ENCODE measurements at places on chromosomes 2 and 18.

DNA sequence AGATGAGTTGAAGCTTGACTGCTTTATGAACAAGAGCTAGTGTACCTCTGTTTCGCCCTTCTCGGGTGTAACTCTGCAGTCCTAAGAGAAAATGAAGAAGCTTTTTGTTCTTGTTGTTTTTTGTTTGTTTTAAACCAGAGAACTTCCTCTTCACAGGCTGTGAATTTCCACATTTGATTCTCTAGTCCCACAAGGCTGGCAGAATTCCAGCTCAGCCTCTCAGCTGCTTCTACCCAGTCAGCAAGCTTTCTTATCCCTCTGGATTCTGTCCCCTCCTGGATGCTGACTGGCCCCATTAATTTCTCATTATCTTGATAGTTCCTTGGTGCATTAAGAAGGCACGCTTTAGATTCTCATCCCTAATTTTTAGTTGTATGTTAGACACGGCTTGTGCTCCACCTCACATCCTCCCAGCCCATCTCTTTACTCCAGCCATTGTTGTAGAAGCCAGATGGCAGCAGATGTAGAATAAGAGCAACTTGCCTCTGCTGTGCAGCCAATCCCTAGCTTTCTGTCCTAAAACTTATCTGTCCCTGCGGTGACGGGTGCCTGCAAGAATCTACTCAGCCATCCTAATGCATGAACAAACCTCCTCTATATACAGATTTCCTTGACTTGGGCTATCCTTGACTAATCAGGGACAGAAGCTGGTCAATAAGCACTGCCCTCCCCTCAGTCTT, 12.3 kb upstream of the RESP18 start:
- no peak for DNase-seq

GRCh38 chr18:12895014-12895413, 11.0 kb upstream of the PTPN2 start:
- DNase-seq: no peak

DNA sequence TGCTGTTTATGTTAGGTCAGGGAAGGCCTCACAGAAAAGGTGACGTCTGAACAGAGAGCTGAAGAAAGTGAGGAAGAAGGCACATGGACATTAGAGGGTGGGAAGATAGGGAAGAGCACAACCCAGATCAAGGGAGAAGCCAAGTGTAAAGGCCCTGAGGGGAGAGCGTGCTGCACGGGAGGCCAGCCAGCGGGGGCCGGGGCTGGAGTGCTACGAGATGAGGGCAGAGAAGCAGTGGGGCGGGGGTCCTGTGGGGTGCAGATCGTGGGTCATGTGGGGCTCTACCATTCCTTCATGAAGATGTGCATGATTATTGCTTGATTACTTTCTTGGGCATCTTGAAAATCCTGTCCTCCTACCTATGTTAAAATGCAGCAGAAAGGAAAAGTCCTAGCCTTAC, 50.8 kb downstream of the PROC start:
- DNase-seq: no peak

DNA sequence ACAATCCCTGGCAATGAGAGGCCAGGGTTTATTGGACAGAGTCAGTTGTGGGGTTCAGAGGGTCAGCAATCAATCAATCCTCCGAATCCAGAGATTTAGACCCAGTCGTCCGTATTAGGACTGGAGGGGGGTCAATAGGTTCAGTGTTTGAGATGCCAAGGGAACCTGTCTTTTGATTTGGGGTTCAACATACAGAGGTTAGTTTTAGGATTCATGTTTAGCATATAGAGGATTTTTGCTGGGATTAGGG, 292 bp downstream of the GMPPA start:
- no peak for DNase-seq

GRCh38 chr18:47174545-47175116, 1.5 kb downstream of the IER3IP1 start:
- DNase-seq: no peak

DNA sequence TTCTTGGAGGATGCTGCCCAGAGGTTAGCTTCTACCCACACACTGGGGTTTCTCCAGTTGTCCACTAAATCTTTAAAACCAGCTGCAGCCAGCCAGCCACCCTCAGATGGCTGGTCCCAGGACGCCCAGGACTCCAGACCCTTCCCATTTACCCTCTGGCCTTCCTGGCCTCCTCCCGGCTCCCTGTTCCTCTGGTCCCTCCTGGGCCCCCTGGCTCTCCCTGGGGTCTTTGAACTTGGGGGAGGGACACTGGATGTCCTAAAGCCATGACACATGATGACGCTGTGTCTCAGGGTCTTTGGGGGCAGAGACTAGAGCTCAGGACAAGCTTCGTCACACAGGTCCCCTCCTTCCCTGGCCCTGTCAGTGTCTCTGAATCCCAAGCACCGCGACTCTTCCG, 201.1 kb upstream of the HDAC4 start:
- DNase-seq: no peak

DNA sequence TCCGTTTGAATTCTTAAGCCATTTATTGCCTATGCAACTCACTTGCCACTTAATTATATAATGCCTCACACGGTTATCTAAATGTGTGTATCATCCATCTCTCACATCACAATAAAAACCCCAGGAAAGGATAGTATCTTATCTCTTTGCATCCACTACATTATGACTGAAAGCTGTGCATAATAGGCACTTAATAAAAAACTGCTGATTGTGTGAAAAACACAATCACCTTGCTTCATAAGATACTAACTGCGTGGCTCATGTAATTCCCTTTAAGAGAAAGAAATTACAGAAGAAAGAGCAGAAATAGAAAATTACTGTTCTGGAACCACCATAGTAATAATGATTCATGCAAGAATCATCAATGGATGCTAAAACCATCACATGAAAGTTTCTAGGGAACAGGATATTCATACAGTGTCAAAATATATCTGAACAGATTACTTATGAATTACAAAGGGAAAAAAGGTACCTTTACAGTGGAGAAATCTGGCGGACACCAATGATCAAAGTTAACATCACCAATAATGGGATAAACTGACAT, 29.3 kb downstream of the CUL3 start:
- no peak for DNase-seq

GRCh38 chr2:10868465-10869314, 43.0 kb upstream of the KCNF1 start:
- no peak for DNase-seq

DNA sequence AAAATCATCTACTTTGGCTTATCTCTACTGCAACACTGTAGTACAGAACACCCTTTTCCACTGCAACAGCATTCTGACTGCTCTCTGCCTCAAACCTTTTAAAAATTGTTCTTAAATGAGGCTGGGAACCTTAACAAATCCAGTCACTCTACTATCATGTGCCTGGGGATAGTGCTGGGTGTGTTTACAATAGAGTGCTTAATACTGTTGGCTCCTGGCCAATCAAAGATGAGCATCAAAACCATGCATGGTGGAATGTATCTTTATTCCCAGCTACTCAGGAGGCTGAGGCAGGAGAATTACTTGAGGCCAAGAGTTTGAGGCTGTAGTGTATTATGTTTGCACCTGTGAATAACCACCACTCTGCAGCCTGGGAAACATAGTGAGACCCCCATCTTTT, 7.4 kb downstream of the ANKAR start:
- DNase-seq: no peak

GRCh38 chr2:197210430-197210829, 100.2 kb downstream of the ANKRD44 start:
- no peak for DNase-seq

GRCh38 chr2:73110168-73111072, 2.3 kb downstream of the RAB11FIP5 start:
- no peak for DNase-seq

DNA sequence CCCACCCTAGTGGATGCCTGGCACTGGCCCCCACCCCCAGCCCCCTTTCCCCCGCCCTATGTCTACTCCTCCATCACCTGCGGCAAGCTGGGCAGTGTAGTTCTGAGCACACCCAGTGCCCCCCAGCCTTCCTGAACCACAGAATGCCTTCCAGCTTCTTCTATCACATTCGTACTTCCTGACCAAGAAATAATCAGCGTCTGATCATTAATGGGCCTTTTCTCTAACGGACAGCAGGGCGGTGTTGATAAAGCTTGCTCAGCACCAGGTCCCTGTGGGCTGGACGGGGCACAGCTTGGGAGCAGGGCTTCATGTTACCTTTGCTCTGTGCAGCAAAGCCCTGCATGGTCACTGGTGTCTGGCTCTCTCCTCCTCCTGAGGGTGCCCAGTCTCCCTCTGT, 15.4 kb downstream of the UXS1 start:
- no peak for DNase-seq

- DNase-seq: no peak
These were observed 96.0 kb upstream of the RAB12 start for GRCh38 chr18:8513249-8513648.

- DNase-seq: no peak
These were observed 592 bp downstream of the ZNF397 start for GRCh38 chr18:35241448-35241804.

GRCh38 chr2:217049956-217050355, 190.1 kb upstream of the TNP1 start:
- DNase-seq: no peak

- no peak for DNase-seq
These were observed 8.9 kb downstream of the ZNF512 start for GRCh38 chr2:27591745-27592144.

DNA sequence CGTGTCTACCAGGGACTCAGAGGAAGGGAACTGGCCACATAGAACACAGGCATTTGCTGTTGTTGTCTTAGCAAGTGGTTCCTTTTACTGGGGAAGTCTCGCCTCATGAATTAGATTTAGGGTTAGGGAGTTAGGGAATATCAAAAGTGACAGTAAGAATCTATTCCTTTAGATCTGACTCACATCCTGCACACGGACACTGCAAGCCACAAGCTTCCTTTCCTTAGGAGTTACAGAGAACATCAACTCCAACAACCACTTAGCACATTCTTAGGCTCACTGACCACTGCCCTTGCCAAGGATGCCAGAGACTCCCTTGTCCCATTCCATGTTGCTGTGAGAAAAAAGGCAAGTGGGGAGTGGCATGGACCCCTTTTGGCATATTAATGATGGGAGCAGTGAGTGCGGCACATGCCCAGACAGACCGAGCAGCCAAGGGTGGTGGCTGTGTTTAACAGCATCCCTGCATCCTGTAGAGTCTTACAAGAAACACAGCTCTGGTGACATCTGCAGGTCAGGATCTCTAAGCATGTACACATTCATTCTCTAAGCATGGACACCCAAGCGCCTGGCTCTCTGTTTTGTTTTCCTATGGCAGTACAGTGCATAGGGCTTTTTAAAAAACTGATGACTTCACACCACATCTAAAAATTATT, 745.6 kb upstream of the RAB6C start:
- no peak for DNase-seq

- no peak for DNase-seq
These were observed 29.2 kb downstream of the PECR start for GRCh38 chr2:216052420-216052819.

DNA sequence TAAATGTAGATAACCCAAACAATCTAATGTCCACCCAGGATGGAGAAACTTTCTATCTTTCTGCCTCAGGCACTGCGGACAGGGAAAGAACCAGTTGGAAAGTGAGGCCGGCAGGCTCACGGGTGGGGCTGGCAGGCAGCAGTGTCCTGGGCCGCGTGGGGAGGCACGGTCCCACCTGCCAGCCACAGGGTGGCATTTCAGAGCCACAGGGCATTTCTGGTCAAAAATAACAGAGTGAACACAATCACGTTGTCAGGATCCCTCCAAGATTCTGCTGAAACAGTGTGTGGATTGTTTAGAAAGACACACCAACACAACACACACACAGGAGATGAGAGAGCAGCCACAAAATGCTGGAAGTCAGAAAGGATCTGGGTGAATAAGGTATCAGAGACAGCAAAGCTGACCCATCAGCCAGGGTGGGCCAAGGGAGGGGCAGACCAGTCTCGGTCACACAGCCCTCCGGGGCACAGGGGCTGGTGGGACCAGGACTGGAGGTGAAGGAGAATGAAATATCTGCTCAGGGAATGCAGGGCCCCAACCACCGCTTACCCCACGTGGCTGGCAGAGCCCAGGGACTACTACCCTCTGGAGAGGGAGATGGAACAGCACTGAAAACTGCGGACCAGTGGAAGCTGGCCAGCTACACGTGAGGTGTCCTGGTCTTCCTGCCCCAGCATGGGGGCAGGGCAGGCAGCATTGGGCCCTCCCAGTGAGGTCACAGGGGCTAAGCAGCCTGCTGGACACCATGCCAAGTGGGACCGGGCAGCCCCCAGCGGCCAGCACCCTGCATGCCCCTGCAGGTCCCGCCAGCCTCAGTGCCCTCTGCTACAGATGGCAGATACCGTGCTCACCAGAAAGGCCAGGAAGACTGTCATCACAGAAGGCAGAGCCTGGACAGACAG, 173.9 kb downstream of the HDAC4 start:
- DNase-seq: no peak

DNA sequence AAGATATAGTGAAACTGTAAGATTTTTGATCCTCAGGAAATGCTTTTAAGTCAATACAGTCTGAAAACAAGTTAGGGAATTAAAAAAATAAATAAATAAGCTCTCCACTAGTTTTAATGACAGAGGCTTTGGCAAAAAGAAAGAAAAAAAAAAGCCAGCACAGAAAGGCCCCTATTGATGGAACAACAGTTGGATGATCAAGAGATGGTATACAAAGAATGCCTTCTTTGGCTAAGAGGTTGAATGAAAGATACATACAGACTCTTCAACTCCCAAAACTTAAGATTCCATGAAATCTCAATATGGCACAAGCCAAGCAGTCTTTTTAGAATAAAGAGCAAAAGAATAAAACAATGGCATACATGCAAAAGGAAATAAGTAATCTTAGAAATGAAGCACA, 64.0 kb upstream of the GALNT5 start:
- DNase-seq: no peak

DNA sequence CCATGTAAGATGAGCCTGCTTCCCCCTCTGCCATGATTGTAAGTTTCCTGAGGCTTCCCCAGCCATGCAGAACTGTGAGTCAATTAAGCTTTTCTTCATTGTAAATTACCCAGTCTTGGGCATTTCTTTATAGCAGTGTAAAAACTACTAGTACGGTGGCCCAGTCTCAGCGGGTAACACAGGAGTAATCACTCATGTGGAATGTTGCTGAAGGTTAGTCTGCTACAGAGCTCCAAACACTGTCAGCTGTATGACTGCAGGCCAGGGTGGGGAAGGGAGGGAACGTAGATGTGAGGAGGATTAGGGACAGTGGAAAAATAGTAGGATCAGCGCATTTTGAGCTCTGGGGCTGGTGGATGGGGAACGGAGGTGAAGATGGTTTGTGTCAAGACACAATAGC, 711.2 kb upstream of the SOX11 start:
- DNase-seq: no peak

GRCh38 chr2:130019402-130019801, 39.9 kb downstream of the RAB6C start:
- no peak for DNase-seq

GRCh38 chr2:20566331-20566730, 84.6 kb downstream of the HS1BP3 start:
- DNase-seq: no peak

All from activated CD4-positive, alpha-beta T cell treated with anti-CD3 and anti-CD28 coated beads, Interleukin-2, amount 50 U/mL, for 48 hours (primary cell).